ENCODE measurements at places on chromosomes 1 and 21.

DNA sequence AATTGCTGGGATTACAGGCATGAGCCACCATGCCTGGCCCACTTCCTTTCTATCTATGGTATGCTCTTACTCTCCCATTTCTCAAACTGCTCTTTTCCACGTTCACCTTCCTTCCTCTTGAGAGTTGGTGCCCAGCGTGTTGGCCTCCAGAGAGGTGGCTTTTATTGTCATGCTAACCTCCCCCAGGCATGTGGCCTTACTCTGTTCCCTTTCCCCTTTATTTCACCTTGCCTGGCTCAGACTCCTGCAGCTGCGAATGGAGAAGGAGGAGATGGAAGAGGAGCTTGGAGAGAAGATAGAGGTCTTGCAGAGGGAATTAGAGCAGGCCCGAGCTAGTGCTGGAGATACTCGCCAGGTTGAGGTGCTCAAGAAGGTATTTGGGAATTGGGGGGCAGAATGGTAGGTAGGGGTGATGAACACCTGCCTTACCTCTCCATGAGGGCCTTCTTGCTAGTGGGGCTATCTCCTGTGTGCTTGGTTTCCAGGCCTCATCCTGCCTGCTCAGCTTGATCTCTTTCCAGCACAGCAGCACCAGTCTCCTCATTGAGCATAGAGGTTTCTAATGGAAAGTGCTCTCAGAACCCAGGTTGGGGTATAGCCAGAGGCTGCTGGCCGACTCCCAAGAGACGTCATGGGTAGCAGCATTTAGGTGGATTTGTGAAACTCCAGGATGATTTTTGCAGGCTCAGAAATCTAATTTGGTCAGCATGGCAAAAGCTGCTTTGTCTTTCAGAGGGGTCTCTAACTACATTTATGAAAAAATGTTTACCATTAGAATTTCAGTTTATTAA lies 13.2 kb upstream of the TUFT1 start:
- DNase-seq = no peak

- DNase-seq = no peak
These were observed 4.7 kb downstream of the SUMO3 start for GRCh38 chr21:44813149-44813548.

DNA sequence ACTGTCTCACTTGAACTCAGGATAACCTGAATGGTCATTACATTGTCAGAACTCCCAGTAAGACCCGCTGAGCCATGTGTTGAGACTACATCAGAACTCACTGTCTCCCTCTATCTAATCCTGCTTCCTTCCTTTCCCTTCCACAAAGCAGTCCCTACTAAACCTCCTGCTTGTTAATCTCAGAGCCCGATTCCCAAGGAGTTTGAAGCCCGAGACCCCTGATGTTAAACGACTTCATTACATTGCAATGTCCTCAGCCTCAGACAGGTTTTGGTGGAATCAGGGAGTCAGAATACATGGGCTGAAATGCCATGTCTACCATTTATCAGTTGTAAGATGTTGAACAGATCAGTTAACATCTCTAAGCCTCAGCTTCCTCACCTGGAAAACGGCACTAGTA lies 682.4 kb downstream of the ADGRL2 start:
- no peak for DNase-seq

- no peak for DNase-seq
These were observed 176.2 kb downstream of the ADGRL4 start for GRCh38 chr1:78830321-78830720.

GRCh38 chr1:72631449-72631848 lies 349.1 kb upstream of the NEGR1 start:
- DNase-seq = no peak

DNA sequence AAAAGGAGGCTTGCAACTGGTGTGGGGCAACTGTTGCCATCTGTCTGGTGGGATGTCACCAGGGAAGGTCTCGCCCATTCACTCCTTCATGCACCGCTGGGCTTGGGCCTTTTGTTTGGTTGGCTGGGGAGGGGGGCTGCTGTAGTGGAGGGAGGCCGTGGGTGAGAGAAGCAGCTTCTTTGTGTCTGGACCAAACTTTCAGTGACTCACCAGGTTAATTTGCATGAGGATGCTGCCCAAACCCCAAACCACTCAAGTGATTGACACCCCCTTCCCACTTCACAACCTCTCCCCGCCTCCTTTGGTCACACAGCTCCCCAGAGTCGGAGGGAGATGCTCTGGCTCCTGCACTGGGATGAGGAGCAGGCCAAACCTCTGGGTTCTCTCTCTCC lies 19.7 kb downstream of the BTG2 start:
- DNase-seq = no peak

DNA sequence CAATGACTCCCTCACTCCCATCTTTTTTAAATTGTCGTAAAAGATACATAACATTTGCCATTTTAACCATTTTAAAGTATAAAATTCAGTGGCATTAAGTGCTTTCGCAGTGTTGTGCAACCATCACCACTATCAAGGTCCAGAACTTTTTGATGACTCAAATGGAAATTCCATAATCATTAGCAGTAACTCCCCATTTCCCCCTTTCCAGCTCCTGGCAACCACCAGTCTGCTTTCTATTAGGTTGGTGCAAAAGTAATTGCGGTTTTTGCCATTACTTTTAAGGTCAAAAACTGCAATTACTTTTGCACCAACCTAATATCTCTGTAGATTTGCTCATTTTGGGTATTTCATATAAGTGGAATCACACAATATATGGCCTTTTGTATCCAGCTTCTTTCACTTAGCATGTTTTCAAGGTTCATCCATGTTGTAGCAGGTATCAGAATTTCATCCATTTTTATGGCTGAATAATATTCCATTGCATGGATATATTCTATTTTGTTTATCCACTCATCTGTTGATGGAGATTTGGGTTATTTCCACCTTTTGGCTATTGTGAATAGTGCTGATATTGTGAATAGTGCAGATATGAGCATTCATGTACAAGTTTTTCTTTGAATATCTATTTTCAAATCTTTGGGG lies 159.7 kb downstream of the HIVEP3 start:
- peak; percentile 79 for DNase-seq

- no peak for DNase-seq
These were observed 39.9 kb upstream of the TENT5C start for GRCh38 chr1:117565745-117566455.

GRCh38 chr1:155002464-155003226 lies at the start of gene ZBTB7B:
Gene ZBTB7B (plus strand): TSS chr1:155002802. CDS start chr1:155014661, 11,859 bp downstream.
- DNase-seq = no peak

- DNase-seq = no peak
These were observed 58.8 kb downstream of the TOMM20 start for GRCh38 chr1:235069577-235070563.

- no peak for DNase-seq
These were observed 112.0 kb downstream of the ST3GAL3 start for GRCh38 chr1:43819357-43819756.

DNA sequence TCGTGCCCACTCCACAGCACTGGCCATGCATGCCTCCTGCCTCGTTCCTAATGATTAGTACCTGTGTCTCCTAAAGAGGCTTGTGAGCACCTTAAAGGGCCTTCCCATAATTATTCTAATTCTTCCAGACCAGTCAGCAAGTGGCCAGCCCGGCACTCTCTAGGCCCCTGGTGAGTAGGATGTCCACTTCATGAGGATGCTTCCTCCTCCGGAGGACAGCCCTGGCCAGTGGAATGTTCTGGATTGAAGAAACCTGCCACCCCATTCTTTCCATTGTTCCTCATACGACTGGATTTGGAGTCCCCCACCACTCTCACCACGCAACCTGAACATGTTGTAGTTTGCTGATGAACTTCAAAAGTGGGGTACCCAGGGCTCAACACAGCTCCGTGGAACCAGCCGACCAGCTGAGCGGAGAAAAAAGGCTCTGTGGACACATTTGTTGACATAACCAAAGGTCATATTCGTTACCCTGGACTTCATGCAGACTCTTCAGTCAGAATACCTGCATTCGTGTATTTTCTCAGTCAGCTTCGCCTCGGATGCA lies 46.7 kb upstream of the LBR start:
- DNase-seq = no peak

DNA sequence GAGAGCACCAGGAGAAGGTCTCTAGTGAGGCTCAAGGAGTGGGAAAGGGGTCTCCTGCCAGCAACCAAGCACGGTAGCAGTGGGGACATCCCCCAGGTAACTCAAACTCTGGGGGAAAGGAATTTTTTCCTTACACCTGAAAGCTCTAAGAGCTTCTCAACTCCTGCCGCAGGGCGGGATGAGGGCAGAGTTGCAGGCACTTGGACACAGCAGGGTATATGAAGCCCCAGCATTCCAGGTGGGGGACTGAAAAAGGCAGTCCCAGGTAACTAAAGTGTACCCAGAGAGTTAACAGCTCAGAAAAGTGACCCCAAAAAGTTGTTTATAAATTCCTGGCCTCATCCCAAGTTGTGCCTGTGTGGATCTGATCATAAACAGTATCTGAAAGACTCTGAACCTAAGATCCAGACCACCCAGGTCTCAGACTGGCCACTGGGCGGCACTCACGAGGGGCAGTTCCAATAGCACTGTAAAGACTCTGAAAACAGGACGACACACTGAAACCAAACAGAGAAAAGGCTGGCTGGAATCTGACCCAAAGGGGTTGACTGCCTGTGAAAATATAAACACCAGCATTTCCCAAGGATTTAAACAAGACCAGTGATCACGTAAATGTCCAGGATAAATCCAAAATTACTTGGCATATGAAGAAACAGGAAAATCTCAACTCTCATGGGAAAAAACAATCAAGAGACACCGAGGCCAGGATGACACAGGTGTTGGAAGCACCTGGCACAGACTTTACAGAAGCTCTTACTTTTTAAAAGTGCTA lies 47.5 kb downstream of the HSF2BP start:
- DNase-seq = no peak

GRCh38 chr1:72371259-72372035 lies 89.1 kb upstream of the NEGR1 start:
- DNase-seq = no peak

GRCh38 chr1:182430263-182431068 lies 19.5 kb upstream of the RGSL1 start:
- DNase-seq = no peak

DNA sequence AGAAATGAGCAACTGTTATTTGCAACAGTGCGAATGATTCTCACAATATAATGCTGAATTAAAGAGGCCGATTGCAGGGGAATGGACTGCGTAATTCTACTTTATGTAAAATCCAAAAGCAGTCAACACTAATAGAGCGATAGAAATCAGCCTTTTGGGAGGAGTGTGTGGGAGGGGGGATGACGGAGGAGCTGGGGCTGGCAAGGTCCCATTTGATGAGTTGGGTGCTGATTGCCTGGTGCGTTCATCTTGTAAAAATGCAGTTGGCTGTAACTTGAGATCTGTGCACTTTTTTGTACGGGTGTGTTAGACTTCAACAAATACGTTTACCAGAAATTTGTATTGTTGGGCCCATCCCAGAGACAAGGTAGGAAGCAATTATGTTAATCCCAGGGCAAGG lies 20.7 kb downstream of the TNFRSF8 start:
- DNase-seq = peak; percentile 50

DNA sequence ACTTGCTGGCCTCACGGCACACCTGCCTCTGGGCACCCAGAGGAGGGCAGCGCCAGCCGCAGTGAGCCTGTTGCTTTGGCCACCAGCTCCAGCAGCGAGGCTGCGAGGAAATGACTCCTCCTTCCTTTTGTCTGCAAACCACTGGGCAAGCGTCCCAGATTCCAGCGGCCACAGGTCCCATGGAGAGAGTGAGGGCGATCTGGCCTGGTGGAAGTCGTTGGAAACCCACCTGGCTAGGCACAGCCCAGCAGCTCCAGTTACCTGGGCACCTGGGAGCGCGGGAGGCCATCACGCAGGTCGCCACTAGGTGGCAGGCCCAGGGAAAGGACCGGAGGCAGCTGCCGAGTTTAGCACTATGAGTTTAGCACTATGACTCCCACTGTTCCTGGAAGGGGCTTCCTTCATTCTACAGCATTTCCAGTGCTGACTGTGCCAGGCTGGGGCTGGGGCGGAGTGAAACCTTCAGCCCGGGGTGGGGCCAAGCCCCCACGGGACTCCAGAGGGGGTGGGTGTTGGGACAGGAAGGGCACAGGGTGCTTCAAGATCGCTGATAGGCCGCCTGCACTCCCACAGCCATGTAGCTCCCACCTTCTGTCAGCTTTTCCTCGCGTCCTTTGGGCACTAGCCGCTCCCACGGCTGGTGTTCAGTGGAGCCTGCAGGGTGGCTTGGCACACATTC lies 1.1 kb upstream of the ESPN start:
- DNase-seq = no peak

GRCh38 chr1:54962612-54963395 lies 17.6 kb upstream of the TMEM61 start:
- no peak for DNase-seq

- no peak for DNase-seq
These were observed 185.4 kb downstream of the LMO4 start for GRCh38 chr1:87513966-87514660.

DNA sequence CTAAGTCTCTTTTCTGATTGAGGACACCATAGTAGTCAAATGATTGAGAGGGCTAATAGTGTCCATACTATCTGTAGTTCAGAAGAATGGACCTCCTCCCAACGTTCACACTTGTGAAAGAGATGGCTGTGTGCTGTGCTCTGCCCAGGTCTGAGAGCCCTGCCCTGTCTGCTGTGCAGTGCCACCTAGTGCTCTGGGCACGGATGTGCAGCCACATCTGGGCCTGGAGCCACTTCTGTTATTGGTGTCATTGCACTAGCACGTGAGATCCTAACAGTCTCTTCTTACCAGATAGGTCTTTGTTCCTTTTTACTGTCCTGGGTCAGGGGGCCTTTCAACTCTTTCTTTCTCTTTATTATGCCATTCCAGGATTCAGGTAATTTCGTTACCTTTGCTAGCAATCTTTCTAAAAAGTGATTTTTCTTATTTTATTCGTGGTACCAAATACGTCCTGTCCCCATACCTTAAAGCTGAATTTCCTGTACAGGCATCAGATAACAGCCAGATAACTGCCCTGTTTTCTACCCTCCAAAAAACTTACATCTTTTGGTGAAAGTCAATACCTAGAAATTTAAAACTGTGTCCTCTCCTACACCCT lies 21.7 kb downstream of the INTS3 start:
- peak; percentile 43 for DNase-seq

Measured in AG09309 (cell line).